ENCODE measurements at places on chromosomes 12 and 14.

GRCh38 chr14:101364503-101365328 lies 196.6 kb upstream of the DIO3 start:
- DNase-seq, result peak; percentile 9

GRCh38 chr14:30990770-30991169 lies 34.7 kb upstream of the AP4S1 start:
- no peak for DNase-seq

- DNase-seq, result no peak
Observed at GRCh38 chr14:91377700-91378652, 39.6 kb downstream of the CCDC88C start.

GRCh38 chr12:44460261-44460660 lies 415.9 kb downstream of the NELL2 start:
- no peak for DNase-seq

DNA sequence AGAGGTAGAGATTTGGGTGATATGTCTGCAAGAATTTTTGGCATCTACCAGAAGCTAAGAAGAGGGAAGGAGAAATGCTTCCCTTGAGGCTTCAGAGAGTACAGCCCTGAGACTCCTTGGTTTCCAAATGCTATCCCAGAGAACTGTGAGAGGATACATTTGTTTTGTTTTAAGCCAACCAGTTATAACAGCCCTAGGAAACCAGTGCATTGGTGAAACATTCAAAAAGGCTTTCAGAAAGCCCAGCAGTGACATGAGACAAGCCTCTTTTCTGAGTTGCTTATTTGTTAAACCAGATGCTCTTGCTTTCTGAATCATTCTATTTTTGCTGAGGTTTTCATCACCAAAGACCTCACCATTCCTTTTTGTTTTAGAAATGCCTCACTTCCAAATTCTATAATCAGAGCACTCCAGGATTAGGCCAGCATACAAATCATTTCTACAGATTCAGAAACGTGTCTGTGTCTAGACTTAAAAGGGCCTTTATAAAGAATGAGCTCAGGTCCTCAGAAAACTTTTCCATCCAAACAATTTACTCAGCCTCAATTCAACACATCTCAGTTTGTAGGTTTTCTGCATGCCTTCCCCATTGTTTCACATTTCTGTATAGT lies 1617.8 kb upstream of the FLRT2 start:
- DNase-seq, result no peak

DNA sequence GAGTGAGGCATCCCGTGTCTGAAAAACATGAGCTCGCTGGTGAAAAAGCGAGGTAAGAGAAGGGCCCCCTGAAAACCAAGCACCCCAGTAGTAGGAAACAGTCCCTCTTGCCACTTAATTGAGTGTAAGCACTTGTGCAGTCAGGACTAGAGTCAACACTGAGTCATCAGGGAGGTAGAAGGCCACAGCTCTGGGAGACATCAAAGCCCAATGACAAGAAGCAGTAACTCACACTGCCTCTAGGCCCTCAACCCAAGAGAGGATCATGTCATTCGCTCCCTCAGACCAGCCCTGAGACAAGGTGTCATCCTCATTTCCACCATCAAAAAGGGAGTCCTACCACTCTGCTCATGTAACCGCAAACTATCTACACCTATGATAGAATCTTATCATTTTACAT lies 17.8 kb downstream of the POMT2 start:
- peak; percentile 32 for DNase-seq

DNA sequence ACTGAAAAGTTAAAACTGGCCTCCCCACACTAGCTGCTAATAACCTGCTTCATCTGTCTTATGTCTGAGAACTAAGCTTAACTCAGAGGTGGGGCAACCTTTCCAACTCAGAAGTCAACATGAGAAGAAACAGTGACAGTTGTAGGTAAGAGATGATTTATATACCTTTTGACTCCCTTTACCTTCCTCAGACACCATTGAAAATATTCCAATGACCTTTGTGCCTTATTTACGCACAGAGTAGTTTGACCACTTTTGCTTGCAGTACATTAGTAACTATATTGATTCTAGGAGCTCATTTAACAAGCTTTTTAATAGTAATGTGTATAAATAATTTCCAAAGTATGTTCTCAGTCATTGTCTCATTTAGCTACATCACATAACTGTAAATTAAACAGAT lies 77.6 kb downstream of the ALX1 start:
- no peak for DNase-seq

DNA sequence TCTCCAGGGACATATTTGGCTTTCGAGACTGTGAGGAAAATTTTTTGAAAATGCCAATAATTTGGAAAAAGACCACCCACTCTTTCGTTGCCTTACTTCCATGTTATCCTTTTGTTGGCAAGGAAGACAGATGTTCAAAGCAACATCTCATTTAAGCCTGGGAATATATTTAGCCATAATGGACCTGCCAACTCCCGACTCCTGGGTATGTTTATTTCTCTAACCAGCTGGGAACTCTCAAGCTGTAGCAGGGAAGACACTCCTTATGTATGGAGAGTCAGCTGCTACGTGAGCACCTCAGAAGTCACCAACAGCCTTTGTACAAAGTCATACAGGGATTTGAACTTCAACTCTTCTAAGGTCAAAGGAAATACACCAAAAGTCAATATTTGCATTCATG lies 96.5 kb upstream of the DAAM1 start:
- no peak for DNase-seq

- DNase-seq, result no peak
Observed at GRCh38 chr14:38233218-38233617, 22.7 kb downstream of the CLEC14A start.

- no peak for DNase-seq
Observed at GRCh38 chr14:62864588-62864987, 180.7 kb downstream of the KCNH5 start.

DNA sequence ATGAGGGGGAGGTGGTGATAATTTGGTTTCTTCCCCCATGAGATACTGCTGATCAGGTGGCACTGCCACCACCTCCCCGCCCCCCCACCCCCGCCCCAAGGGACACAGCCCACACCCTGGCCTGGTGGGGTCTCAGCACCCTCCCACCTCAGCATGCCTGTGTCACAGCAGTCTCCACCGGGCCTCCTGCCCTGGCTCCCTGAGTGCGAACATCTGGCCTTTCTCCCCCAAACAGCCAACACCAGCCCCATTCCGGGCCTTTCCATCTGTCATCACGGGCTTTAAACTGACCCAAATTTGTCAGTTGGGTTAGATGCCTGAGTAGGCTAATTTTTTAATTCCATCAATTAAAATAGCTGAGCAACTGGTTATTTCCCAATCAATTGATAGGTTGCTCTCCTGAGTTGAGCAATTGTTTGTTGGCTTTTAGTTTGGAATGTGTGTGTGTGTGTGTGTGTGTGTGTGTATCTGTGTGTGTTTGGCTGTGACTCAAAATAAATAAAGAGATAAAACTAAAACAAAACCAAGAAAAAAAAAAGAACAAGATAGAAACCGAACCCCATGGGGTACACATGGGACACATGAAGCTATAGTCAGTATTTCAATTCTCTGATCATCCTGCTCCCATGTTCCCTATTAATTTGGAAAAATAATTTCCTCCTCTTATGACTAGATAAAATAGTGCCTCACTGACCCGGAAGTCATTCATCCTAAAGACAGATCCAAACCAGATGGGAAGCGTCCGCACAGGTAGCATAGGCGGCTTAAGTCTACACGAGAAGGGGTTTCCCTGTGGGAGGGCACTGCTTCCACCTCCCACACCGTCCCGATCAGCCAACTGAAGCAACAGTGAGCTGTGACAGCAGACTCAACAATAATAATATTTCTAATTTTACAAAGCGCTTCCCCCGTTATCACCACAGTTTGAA lies 7.4 kb downstream of the SERPINA12 start:
- no peak for DNase-seq

- DNase-seq, result no peak
Observed at GRCh38 chr14:49982501-49982951, 89.6 kb downstream of the ARF6 start.

DNA sequence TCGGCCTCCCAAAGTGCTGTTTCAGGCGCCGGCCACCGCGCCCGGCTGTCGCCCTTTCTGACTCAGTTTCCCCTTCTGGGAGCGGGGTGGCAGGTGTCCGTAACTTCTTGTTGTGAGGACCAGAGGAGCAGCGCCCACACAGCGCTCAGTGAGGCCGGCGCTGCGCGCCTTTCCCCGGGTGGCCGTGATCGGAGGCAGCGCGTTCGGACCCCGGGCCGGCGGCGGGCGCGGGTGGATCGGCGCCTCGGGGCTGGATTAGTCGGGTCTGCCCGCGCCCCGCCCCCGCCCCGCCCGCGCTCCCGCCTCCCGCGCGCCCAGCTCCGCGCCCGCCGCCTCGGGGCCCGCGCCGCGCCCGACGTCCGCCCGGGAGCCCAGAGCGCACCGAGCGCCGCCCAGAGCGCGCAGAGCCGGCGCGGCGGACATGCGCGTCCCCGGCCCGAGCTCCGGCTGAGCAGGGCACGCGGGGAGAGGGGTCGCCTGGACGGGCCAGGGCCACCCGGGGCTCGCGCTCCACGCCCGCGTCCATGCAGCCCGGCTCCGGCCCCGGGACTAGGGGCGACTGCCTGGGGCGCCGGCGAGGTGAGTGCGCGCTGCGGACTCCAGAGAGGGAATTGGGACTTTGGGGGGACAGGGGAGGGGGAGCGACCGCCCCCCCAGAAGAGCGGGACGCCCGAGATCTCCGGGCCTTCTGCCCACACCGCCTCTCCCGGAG lies 50.6 kb downstream of the LRCOL1 start:
- peak; percentile 81 for DNase-seq

DNA sequence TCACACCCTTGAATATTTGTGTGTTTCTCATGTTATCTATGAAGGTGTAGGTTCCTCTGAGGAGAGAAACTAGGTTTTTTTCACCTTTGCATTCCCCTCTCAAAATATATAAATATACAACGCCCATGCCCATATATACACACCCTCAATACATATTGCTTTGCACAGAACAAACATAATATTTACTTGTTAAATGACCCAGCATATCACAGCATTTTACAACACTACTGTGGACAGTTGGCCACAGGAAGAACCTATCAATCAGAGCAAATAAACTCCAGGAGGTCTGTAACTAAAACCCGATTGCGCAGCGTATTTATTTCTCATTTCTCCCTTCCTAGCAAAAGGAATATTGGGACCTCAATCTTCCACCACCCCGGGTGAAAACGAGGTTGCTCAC lies 196.0 kb downstream of the SLC5A8 start:
- DNase-seq, result no peak

- DNase-seq, result no peak
Observed at GRCh38 chr14:61927060-61927459, 164.8 kb downstream of the SNAPC1 start.

GRCh38 chr14:105470350-105471296 lies 4.0 kb upstream of the CRIP2 start:
- DNase-seq, result no peak

- DNase-seq, result no peak
Observed at GRCh38 chr14:21023174-21023573, 1.7 kb downstream of the NDRG2 start.

- DNase-seq, result no peak
Observed at GRCh38 chr12:98740751-98741150, 95.7 kb downstream of the APAF1 start.

DNA sequence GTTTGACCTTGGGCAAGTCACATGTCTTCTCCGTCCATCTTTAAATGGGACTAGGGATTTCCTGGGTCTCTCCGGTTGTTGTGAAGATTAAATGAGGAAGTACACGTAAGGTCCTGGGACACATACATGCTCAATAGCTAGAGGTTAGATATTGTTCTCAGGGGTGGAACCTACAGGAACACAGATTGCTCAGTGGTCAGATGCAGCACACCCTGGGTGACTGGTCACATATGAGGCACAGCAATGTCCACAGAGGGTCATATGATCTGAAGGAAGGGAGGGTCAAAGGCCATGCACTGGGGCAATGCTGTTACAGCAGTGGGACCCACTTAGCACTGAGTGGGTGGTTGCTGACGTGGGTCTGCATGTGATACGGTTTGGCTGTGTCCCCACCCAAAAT lies 11.4 kb upstream of the SLC8B1 start:
- no peak for DNase-seq

DNA sequence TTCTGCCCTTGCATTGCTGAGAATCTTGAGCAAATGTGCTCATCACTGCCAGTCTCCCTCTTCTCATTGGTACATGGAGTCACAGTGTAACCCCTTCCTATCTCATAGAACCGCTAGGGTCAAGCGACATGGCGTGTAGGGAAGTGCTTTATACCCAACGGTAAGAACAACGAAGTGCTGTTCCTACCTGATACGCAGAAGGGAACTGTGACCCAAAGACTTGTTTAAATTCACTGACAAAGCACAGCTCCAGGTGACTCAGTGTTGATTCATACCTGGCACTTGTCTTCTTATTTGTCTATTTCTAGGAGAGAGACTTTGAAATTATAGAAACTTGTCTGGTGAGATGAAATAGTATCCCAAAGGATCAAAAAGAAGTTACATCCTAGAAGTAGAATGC lies 53.7 kb downstream of the FBXL14 start:
- DNase-seq, result no peak

DNA sequence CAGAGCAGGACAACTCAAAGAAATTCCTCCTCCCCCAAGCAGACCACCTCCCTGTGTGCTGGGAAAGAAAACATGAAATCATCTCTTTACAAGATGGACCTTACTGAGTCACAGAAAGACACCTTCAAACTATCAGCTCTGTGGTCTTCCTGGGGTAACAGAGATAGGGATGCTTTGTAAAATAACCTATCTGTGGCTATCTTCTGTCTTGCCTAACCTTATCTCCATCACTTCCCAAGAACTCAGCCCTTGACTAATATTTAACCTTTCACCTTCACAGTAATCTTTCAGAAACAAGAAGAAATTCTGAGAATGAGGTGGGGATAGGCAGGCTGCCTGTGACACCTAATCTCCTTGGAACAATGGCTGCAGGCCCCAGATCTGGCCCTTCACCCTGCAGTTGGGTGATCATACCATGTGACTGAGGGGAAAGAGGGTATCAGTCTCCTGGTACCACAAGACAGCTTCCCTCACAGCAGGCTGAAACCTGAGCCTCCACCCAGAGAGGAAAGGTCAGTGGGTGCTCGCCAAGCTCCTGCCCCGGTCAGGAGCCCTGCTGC lies 27.4 kb upstream of the CEBPE start:
- DNase-seq, result no peak

GRCh38 chr14:47678993-47679392 lies 3.6 kb upstream of the MDGA2 start:
- DNase-seq, result no peak

GRCh38 chr14:92495027-92495426 lies 18.6 kb upstream of the RIN3 start:
- DNase-seq, result no peak

- no peak for DNase-seq
Observed at GRCh38 chr12:108542320-108542719, 18.7 kb downstream of the SART3 start.

- DNase-seq, result peak; percentile 26
Observed at GRCh38 chr12:90945070-90945649, 9.8 kb downstream of the CCER1 start.

- DNase-seq, result peak; percentile 70
Observed at GRCh38 chr14:75539561-75540478, 17.6 kb downstream of the BATF start.

DNA sequence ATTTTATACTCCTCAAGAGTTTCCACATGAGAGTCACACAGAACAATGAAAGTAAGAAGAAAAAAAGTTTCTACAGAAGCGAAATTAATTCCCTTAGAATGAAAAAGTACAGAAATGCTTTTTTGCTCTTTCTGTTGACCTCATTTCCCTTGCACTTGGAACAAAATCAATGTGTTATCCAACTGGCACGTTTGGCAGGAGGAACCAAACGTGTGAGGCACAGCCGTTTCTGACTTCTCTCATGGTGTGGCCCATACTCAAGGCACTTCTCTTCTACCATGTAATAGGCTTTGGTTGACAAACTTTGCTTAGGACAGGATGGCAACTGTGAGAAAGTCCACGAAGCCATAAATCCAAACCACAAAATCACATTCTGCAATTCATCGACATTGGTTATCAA lies 297.0 kb downstream of the FUT8 start:
- DNase-seq, result no peak

GRCh38 chr14:104786091-104786586 lies 9.4 kb downstream of the AKT1 start:
- no peak for DNase-seq

Measured in GM10248 (cell line).